Stimulated activated CD4-positive, alpha-beta T cell treated with anti-CD3 and anti-CD28 coated beads, Interleukin-4, amount 100 ng/mL, for 4 hours (primary cell): ENCODE measurements at places on chromosomes 6 and 20.
A peak's percentile ranks its signal among the peaks of the same experiment; 100 is the strongest.

- no peak for DNase-seq
These were observed 15.4 kb downstream of the PFDN4 start for GRCh38 chr20:54223285-54223684.

DNA sequence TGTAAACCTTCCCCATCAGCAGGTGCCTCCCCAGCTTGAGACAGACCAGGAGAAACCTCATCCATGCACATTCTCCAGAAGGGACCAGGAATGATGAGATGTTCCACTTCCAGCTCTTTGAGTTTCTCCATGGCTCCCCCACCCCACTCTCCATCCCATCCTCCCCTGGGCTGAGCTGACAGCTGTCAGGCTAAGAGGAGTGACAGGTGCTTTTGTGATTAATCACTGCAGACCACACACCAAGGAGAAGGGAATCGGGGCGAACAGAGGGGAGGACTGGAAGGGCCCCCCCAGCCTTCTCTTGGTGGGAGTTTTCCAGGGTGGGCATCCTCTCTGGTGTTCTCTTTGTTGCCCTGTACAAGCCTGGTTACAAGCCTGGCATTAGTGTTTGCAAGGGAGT lies 56.1 kb upstream of the ZFAND3 start:
- DNase-seq = no peak

DNA sequence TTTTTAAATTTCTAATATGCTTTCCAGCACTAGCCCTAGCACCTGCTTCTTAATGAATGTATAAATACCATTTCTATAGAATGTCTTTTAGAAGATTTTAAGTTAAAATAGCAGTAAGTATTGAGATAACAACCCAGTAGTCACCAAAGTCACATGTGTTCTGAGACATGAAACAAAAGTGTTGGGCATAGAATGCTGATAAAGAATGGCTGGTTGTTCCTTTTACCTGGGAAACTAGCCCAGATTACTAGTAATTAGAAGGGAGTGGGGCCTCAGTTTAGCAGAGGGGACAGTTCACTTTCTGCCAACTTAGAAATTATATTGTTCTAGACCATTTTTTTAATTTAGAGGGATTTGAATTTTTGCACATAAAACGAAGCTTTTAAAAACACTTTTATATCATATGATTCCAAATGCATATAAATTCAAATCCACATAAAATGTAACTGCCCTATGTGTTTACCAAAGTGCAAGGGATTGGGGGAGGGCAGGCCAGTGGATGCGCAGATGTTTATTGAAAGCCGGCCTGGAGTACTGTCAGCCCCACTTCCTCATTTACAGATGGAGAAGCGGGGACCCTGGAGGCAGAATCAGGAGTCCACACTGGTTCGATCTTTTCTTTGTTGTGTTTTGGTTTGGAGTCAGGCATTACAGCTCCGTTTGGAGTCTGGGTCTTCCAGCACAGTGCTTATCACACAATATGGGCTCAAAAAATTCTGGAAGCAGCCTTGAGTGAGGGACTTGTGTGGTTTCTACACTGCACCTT lies 139.8 kb downstream of the ZDHHC14 start:
- DNase-seq = no peak

DNA sequence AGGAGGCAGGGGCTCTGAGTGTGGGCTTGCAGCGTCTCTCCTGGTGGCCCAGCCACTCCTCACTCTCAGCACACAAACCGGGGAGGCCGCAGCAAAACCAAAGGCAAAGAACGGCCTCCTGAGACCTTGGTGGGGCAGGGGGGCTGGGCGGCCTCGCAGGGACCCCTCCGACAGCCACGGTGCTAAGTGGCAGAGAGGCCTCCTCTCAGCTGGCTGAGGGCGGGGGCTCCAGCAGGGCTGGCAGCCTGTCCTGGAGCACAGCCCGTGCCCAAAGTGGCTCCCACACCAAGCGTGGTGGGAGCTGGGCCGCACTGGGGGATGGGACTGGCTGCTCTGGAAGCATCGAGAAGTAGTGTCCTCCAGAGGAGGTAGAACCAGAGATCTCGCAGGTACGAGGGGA lies 334.4 kb downstream of the QKI start:
- no peak for DNase-seq

DNA sequence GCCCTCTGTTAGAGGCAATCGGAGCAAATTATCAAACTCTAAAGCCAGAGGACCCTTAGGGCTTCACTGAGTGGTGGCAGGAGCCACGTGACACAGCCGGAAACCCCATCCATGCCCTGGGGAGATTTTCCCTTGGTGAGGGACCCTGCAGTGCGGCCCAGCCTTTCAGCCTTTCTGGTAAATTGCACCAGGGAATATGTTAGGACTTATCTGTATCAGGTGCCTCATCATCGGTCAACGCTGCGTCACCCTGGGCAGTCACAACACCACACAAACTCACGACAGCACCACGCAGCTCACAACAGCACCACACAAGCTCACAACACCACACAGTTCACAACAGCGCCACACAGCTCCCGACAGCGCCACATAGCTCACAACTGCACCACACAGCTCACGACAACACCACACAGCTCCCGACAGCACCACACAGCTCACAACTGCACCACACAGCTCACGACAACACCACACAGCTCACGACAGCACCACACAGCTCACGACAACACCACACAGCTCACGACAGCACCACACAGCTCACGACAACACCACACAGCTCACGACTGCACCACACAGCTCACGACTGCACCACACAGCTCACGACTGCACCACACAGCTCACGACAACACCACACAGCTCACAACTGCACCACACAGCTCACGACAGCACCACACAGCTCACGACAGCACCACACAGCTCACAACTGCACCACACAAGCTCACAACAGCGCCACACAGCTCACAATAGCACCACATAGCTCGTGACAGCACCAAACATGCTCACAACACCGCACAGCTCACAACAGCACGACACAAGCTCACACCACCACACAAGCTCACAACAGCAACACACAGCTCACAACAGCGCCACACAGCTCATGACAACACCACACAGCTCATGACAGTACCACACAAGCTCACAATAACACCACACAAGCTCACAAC lies 199.0 kb downstream of the DLL1 start:
- no peak for DNase-seq

- DNase-seq = no peak
These were observed 40.7 kb downstream of the MAP3K5 start for GRCh38 chr6:136751522-136751956.

GRCh38 chr20:47847884-47848485 lies 62.7 kb upstream of the SULF2 start:
- DNase-seq = peak; percentile 23

GRCh38 chr20:18055261-18055660 lies 2.5 kb downstream of the OVOL2 start:
- DNase-seq = no peak

GRCh38 chr6:134740473-134741199 lies 209.3 kb downstream of the ALDH8A1 start:
- no peak for DNase-seq

DNA sequence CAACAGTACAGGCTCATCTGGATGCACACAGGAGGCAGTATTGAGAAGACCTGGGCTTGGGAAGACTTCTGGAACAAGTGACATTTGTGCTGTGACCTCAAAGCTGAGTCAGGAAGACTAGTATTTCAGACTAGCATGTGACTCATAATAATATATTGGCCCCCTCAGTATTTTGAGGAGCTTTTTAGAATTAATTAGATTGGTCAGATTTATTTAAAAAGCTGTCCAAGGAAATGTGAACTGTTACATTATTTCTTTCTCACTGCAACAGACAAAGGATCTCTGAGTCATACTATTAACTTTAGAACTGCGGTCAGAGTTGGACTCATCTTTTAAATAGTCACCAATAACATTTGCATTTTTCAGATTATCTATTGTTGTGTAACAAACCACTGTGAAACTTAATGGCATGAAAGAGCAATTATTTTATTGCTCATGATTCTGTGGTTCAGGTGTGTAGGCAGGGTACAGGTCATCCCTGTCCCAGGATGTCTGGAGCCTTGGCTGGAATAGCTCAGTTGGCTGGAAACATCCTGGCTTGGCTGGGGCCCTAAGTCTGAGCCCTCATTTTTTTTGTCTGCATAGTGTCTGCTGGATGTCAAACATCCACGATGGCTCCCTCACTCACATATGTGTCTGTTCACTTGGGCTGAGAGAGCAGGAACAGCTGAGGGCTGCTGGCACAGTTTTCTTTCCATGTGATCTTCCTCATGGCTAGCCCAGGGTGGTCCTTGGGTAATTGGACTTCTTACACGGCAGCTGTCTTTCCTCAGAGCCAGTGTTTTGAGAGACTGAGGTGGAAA lies 46.9 kb downstream of the MAP3K4 start:
- no peak for DNase-seq

GRCh38 chr6:89597988-89598387 lies 40.6 kb downstream of the LYRM2 start:
- no peak for DNase-seq

GRCh38 chr6:99362678-99363268 lies 13.3 kb upstream of the FAXC start:
- DNase-seq = no peak

GRCh38 chr6:25250878-25251277 lies 28.3 kb upstream of the CARMIL1 start:
- DNase-seq = no peak

DNA sequence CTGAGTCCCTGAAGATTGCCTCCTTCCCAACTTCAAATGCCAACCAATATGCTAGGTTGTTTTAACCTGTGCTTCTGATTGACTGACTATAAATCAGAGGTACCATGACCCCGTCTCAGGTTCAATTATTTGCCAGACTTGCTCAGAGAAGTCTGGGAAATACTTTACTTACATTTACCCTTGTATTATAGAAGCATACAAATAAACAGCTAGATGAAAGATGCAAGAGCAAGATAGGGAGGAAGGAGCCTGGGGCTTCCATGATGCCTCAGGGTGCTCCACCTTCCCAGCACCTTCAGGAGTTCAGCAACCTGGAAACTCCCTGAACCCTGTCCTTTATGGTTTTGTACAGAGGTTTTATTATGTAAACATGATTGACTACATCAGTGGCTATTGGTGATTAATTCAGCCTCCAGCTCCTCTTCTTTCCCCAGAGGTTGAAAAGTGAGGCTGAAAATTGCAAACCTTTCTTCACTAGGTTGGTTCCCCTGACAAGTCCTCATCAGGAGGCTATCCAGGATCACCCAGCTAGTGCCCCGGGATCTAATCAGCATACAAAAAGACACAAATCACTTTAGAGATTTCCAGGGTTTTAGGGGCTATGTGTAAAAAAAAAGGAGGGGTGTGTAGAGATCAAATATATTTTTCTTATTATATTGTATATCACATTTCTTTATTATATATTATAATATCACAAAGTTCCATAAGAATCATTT lies 547.7 kb downstream of the EPM2A start:
- DNase-seq = no peak

DNA sequence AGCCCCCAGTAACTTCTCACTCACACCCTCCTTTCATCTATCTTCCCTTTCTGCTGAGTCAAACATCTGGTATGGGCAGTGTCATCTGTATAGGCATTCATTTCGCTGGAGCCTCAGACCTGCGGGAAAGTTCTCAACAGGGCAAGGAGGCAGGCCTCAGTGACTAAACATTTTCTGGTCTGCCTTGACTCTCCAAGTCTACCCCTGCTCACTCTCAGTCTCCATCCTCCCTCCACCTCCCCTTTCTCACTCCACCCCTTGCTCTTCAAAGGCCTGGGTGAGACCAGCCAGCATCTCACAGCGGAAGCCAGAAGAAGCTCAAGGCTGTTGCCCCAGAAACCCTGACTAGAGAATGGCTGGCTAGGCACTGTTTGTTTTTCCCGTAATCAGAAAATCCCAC lies 105.0 kb upstream of the BEND6 start:
- DNase-seq = no peak

DNA sequence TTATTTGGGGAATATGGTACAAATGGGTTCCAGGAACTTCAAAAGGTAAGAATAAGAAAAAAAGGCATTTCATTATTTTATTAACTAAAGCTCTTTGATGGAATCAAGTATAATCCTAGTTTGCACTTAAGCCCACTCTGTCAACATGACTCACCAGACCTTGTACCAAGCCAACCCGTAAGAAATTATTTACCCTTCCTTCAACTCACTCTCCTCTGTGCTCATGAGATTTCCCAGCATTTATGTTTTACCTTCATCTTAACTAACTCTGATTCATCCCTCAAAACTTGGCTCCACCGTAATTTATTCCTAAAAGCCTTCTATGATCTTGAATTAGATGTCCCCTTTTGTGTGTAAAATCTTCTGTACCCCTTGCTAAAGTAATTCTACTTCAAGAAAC lies 308.7 kb downstream of the PKHD1 start:
- DNase-seq = no peak

DNA sequence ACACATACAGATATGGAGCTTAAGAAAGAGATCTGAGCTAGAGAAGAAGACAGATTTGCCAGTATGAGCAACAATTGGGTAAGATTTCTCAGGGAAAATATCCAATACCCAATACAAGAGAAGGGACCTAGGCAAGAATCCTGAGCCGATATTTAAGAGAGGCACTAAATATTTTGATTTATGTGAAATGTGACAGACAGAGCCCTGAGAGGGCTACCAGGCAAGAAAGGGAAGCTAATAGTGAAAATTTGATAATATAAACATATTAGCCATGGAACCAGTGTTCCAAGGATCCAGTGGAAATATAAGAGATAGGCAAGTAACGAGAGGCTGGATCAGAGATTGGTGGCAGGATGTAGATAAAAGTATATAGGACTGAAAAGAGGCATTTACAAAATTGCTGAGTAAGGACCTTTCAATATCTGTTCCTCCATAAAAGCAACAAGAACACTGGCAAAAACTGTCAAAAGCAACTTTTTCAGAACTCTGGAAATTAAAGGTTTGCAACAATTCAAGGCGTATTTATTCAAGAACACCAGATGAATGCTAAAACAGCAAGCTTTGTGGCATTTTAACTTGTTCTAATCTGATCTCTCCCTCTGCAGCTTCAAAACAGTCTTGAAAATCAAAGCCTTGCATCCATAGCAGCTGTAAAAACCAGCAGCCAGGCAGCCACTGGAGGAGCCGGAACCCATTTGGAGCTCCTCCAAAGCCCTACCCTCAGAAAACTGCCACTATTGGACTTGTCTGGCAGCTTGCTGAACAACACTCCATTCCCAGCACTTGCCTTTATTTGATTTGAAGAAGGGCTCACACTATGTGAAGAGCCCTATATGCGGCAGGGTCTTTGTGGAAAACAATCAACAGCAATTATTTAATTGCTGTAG lies 58.8 kb downstream of the REV3L start:
- no peak for DNase-seq

- DNase-seq = no peak
These were observed 485.4 kb upstream of the MANEA start for GRCh38 chr6:95091823-95092436.

GRCh38 chr20:54980103-54980960 lies 504.9 kb downstream of the DOK5 start:
- DNase-seq = no peak

DNA sequence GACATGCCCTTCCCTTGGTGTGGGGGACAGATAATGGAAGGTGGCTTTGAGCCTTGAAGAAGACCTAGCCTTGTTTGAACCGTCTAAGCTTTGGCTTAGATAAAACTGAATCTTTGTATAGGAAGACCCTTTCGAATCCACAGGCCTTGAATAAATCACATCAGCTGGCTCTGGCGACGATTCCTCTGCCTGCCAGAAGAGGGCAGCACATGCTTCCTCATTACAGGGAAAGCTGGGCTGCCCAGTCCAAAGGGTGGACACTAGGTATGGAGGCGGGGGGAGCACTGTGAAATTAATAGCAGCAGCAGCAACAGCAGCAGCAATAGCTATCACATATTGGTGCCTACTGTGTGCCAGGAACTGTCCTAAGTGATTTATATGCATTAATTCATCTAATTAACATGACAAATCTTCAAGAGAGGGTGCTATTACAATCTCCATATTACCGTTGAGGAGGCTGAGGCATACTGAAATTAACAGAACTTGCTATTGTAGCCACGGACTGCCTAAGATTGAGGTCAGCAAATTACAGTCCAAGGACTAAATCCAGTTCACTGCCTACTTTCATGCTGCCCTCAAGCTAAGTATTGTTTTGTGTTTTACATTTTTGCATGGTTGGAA lies 85.1 kb downstream of the CLIC5 start:
- peak; percentile 53 for DNase-seq
